ENCODE measurements at places on chromosomes 1 and 21.
A peak's percentile ranks its signal among the peaks of the same experiment; 100 is the strongest.

DNA sequence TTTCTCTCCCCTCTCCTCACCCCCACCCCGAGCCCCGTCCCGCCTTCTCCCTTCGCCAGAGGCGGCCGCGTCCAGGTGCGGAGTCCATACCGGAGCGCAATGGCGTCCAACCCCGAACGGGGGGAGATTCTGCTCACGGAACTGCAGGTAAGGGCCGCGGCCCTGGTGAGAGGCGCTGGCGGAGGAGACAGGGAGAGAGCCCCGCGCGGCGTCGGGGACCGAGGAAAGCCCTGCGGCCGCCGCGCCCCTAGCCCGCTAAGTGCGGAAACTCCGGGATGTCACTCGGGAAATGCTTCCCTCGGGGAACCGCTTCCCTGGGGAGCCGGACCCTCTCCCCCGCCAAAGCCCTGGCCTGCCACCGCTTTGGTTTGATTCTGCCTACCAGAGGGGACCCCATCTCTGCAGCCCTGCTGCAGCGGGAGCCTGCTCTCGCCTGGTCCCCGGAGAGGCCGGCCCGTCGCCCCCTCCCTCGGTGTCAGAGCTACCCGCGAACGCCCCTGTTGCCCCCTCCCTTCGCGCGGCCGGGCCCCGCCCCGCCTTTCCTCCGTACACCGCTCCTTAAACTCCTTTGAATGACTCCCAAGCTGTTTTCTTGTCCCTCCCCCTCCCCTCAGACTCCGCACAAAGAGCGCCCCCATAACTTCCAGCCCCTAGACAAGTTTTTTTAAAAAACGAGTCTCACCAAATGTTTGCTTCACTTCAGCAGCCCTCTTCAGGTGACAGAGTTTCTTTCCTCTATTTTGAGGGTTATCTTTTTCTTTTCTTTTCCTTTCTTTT is 597 bp downstream of the PKN2 start:
- peak; percentile 54 for DNase-seq

- no peak for DNase-seq
Measured at GRCh38 chr21:34545079-34545884, 33.3 kb upstream of the KCNE1 start.

DNA sequence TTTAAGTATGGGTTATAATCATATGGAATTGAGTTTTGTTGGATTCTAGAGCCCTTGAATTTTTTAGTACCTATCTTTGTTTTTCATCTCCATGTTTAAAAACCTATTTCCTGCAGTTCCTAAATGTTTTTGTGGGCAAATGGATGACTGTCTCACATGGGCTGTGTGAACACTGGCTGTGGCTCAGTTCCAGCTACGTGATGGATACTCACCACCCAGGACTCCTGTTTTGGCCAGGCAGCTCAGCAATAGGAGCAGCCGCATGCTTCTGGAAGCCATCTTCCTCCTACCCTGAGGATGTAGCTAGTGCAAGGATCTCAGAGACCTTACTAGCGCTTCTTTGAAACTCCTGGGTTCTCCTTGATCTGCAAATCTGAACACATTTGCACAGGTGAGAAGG is 2.8 kb downstream of the REG4 start:
- DNase-seq = no peak

DNA sequence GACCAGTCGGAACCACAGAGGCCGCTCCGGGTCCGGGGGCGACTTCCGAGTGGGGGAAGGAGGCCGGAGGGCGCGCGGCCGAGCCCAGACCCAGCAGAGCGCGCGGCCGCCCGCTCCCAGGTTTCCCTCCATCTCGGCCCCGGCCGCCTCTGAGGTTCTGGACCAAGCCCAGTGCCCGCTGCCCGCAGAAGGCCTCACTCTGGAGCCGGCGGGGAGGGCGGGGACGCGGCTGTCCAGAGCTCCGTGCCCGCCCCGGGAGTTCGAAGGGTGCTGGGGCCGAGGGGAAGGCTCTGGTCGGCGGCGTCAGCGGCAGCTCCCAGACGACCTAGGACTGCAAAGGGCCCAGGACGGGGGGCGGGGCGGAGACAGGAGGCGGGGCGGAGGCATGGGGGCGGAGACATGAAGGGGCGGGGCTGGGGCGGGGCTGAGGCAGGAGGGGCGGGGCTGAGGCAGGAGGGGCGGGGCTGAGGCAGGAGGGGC is 48.0 kb upstream of the SLC19A1 start:
- DNase-seq = peak; percentile 66

DNA sequence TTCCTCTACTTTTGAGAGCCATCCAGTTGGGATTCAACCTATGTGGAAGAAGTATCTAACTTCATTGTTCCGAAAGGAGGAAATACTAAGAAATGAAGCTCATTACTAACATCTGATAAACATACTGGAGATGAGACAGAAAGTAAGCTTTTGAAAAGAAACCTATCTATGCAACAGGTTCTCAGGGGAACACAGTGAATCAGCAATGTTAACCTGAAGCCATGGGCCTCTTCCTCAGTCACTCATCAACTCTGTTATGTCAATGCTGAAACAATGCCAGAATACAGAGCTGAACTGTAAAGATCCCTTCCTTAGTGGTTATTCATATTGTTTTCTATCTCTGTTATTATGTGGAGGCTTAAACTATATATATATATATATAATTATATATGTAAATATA is 55.5 kb upstream of the ESRRG start:
- no peak for DNase-seq

Data from activated T-helper 2 cell treated with anti-CD3 and anti-CD28 coated beads, Interferon-gamma antibody, Interleukin-2, Interleukin-4, amounts not matched to agents 10 μg/mL and 5 μg/mL and 100 μg/mL, durations not matched to agents 14 hours and 24 hours and 36 hours (primary cell).